ENCODE measurements at places on chromosomes 4 and X.

- H3K4me1 ChIP-seq = peaks cover 4% of the 10 kb centered on the region
- no peak overlapping the region for H3K27ac ChIP-seq
- H3K27me3 ChIP-seq = no peaks in the 10 kb centered on the region
These were observed 58.1 kb upstream of the MAP9 start for GRCh38 chr4:155434904-155435303.

- no peak for DNase-seq
- H3K36me3 ChIP-seq = no peaks in the 10 kb centered on the region
- H3K27me3 ChIP-seq = no peaks in the 10 kb centered on the region
- H3K27ac ChIP-seq = no peak overlapping the region
- H3K4me1 ChIP-seq = peaks cover 48% of the 10 kb centered on the region
- no peak overlapping the region for H3K4me3 ChIP-seq
These were observed 128.7 kb downstream of the MGST2 start for GRCh38 chr4:139794158-139794954.

- H3K27ac ChIP-seq = no peak overlapping the region
- no peak overlapping the region for H3K4me3 ChIP-seq
- no peaks in the 10 kb centered on the region for H3K4me1 ChIP-seq
- DNase-seq = no peak
- no peaks in the 10 kb centered on the region for H3K27me3 ChIP-seq
- no peaks in the 10 kb centered on the region for H3K36me3 ChIP-seq
These were observed 253.4 kb downstream of the EPHA5 start for GRCh38 chr4:65416891-65417290.

GRCh38 chr4:183797011-183797444 lies 108.1 kb upstream of the STOX2 start:
- peaks cover 17% of the 10 kb centered on the region for H3K4me1 ChIP-seq
- peaks cover 30% of the 10 kb centered on the region for H3K27me3 ChIP-seq
- peak overlapping the region; percentile 79 for H3K27ac ChIP-seq
- DNase-seq = no peak
- H3K36me3 ChIP-seq = peaks cover 3% of the 10 kb centered on the region

Measured in type B pancreatic cell (in vitro differentiated cells).